ENCODE measurements at places on chromosomes 6 and 20.
A peak's percentile ranks its signal among the peaks of the same experiment; 100 is the strongest.

GRCh38 chr6:159312206-159312605 is 143.0 kb downstream of the FNDC1 start:
- H3K4me3 ChIP-seq: no peak overlapping the region
- H3K4me1 ChIP-seq: no peaks in the 10 kb centered on the region
- no peaks in the 10 kb centered on the region for H3K27me3 ChIP-seq

GRCh38 chr6:143357561-143358255 is 92.8 kb downstream of the ADAT2 start:
- H3K4me3 ChIP-seq: no peak overlapping the region
- no peaks in the 10 kb centered on the region for H3K4me1 ChIP-seq
- DNase-seq: no peak
- H3K27ac ChIP-seq: no peak overlapping the region

GRCh38 chr6:155628306-155628705 is 172.7 kb upstream of the NOX3 start:
- H3K4me3 ChIP-seq: no peak overlapping the region
- no peak for DNase-seq
- no peaks in the 10 kb centered on the region for H3K27me3 ChIP-seq
- H3K36me3 ChIP-seq: 0 out of 2 replicates have a peak, but pooled peaks cover 3% of the 10 kb centered on the region
- H3K4me1 ChIP-seq: peaks cover 15% of the 10 kb centered on the region

GRCh38 chr6:46410334-46410953 is 80.8 kb downstream of the RCAN2 start:
- peak; percentile 64 for DNase-seq
- no peak overlapping the region for H3K27ac ChIP-seq
- no peaks in the 10 kb centered on the region for H3K36me3 ChIP-seq
- no peak overlapping the region for H3K4me3 ChIP-seq
- H3K27me3 ChIP-seq: no peaks in the 10 kb centered on the region

- H3K27ac ChIP-seq: no peak overlapping the region
- H3K27me3 ChIP-seq: peaks cover 26% of the 10 kb centered on the region
- H3K4me1 ChIP-seq: peaks cover 3% of the 10 kb centered on the region
- H3K4me3 ChIP-seq: no peak overlapping the region
Measured at GRCh38 chr20:1888796-1889463, 6.3 kb upstream of the SIRPA start.

DNA sequence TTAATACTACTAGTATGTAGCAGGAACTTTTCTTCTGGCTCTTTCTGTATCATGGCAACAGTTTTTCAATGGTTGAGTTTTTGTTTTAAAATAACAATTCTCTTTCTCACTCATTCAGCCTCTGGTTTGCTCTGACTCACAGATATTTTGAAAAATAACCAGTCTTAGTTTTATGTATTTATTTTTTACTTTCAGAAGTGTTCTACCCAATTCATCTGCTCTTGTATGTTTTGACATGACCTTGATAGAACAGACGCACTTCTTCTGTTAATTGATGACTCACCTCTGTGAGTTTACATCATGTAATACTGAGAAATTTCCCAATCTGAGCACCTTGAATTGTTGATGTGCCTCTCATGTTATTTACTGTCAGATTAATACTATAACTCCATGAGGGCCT is 178.9 kb downstream of the SASH1 start:
- H3K27ac ChIP-seq: no peak overlapping the region
- DNase-seq: no peak
- H3K36me3 ChIP-seq: no peaks in the 10 kb centered on the region

Data from GM23338 (cell line).